ENCODE measurements at places on chromosomes 1 and 21.

DNA sequence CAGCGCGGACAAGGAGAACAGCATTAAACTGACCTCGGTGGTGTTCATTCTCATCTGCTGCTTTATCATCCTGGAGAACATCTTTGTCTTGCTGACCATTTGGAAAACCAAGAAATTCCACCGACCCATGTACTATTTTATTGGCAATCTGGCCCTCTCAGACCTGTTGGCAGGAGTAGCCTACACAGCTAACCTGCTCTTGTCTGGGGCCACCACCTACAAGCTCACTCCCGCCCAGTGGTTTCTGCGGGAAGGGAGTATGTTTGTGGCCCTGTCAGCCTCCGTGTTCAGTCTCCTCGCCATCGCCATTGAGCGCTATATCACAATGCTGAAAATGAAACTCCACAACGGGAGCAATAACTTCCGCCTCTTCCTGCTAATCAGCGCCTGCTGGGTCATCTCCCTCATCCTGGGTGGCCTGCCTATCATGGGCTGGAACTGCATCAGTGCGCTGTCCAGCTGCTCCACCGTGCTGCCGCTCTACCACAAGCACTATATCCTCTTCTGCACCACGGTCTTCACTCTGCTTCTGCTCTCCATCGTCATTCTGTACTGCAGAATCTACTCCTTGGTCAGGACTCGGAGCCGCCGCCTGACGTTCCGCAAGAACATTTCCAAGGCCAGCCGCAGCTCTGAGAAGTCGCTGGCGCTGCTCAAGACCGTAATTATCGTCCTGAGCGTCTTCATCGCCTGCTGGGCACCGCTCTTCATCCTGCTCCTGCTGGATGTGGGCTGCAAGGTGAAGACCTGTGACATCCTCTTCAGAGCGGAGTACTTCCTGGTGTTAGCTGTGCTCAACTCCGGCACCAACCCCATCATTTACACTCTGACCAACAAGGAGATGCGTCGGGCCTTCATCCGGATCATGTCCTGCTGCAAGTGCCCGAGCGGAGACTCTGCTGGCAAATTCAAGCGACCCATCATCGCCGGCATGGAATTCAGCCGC, 2.5 kb downstream of the S1PR1 start:
- no peak for DNase-seq

DNA sequence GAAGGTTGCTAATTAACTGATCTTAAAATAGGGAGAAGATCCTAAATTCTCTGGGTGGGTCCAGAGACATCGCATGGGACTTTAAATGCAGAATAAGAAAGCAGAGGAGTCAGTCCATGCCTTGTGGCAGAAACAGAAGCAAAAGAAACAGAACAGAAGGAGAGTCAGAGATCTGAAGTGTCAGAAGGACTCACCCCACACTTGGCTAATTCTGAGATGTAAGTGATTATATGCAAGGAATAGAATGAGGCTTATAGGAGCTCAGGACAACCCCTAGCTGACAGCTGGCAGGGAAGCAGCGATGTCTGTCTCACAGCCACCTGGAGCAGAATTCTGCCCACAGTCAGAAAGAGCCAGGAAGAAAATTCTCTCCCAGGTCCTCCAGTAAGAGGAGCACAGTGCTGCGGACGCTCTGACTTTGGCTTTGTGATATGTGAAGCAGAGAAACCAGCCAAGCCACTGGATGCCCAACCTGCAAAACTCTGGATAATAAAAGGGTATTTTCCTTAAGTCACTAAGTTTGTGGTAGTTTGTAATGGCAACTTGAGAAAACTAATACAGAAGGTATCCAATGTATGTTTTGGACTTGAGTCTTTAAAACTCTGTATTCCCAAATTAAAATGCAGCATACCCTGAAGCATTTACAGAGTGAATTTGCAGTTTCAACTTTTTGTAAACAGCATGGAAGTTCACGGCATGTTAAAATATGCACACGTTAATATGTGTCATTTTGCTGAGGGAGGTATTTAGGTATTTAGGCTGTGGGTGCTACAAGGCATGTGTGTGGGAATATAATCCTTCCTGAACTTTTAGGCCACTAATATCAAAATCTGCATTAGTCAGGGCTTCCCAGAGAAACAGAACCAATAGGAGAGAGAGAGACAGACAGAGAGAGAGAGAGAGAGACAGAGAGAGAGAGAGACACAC, 388.5 kb downstream of the PCP4 start:
- no peak for DNase-seq

DNA sequence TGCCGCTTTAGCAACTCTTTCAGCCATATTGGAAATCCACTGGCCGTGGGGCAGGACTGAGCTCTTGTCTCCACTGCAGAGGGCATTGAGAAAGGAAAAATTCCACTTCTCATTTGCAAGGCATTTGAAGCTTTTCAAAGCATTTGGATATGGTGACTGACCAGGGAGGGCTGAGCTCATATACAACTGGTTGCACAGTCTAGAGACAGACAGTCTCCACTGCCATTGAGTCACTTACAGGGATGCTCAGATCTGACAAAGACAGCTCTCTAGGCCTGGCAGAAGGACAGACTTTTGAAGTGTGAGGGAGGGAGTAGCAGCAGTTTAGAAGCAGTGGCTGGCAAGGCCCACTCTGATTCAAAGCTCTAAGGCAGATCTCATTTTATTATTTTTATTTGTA, 24.2 kb downstream of the NCF2 start:
- no peak for DNase-seq

- DNase-seq: no peak
Observed at GRCh38 chr1:17239420-17239819, 9.5 kb upstream of the PADI3 start.

- DNase-seq: no peak
Observed at GRCh38 chr1:183304440-183305107, 113.6 kb downstream of the NMNAT2 start.

GRCh38 chr1:88029142-88029541, 654.9 kb upstream of the PKN2 start:
- no peak for DNase-seq

- no peak for DNase-seq
Observed at GRCh38 chr1:151705753-151706463, 10.7 kb downstream of the CELF3 start.

- no peak for DNase-seq
Observed at GRCh38 chr1:110130989-110131388, 18.7 kb downstream of the UBL4B start.

GRCh38 chr1:62111084-62111483, 83.6 kb upstream of the L1TD1 start:
- DNase-seq: no peak

DNA sequence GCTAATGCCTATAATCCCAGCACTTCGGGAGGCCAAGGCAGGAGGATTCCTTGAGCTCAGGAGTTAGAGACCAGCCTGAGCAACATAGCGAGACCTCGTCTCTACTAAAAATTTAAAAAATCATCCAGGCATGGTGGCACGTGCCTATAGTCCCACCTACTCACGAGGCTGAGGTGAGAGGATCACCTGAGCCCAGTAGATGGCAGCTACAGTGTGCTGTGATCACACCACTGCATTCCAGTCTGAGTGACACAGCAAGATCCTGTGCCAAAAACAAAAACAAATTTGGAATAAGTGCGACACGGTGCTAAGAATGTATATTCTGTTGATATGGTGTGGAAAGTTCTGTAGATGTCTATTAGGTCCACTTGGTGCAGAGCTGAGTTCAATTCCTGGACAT, 15.1 kb downstream of the USP33 start:
- no peak for DNase-seq

DNA sequence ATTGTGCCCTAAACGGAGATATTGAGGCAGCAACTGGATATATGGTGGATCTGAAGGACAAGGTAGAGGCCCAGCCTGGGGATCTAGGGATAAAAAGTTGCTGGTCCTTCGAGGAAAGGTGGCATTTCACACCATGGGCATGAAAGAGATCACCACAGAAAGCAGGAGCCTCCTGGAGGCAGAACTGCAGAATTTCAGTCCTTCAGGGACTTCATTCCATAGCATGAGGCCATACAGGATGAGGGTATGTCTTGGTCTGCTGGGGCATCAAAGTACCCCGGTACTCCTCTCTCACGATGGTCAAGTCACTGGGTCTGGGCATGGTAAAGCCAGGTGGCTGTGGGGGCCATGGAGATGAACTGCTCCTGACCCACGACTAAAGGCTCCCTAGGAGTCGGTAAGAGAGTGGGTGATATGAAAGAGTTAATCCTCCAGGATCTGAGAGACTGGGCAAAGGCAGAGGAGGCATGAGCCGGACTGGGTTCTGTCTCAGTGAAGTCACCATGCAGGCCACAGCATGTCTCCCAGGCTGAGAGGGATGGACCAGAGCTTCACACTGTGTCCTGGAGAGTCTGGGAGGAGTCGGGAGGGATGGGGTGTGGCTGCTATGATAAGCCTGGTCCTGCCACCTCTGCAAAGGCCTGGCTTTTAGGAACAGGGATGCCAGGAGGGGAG, 5.8 kb upstream of the SPRR5 start:
- DNase-seq: no peak

DNA sequence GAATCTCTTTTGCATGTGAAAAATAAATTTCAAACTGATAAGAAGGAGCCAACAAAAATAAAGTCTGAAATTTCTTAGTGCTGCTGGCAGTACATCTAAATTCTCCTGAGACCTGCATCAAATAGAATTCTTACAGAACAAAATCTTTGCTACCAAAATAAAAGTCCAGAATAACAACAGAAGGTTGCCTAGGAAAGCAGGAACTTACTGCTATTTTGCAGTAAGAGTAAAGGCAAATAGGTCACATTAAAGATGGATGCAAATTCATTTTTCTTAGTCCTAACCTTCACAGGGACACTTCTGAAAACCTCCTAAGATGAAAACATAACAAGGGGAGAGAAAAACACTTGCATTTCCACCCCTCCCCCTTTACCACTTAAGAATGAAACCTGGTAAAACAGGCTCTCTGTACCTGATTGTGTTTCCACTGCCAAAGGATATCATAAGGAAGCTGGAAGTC, 59.0 kb downstream of the RUSC1 start:
- no peak for DNase-seq

Data from stimulated activated CD8-positive, alpha-beta memory T cell treated with anti-CD3 and anti-CD28 coated beads, Interleukin-4, amount 100 ng/mL, for 1 hour (primary cell).